ENCODE measurements at places on chromosomes 2 and 18. TPM values are rescaled to one million over a fixed set of nuclear protein-coding genes. Genes with fewer than 3 reads are reported as not detected.

Gene RFX8
- total RNA-seq, result 0.45 TPM

GRCh38 chr18:74493689-74494088 is 2.5 kb upstream of the CNDP2 start:
- ATAC-seq, result no peak

GRCh38 chr2:213219816-213220215 is 64.4 kb upstream of the SPAG16 start:
- no peak for ATAC-seq

GRCh38 chr2:198203336-198204069 is 399.1 kb downstream of the PLCL1 start:
- no peak for ATAC-seq

- ATAC-seq, result no peak
Measured at GRCh38 chr18:36328385-36328858, 30.9 kb downstream of the FHOD3 start.

GRCh38 chr18:34723143-34723542 is 13.0 kb downstream of the DTNA start:
- no peak for ATAC-seq
